Fibroblast of pulmonary artery (primary cell): ENCODE measurements at places on chromosomes 1 and 21.

- no peak for DNase-seq
These were observed 611.1 kb downstream of the AJAP1 start for GRCh38 chr1:5265438-5266075.

DNA sequence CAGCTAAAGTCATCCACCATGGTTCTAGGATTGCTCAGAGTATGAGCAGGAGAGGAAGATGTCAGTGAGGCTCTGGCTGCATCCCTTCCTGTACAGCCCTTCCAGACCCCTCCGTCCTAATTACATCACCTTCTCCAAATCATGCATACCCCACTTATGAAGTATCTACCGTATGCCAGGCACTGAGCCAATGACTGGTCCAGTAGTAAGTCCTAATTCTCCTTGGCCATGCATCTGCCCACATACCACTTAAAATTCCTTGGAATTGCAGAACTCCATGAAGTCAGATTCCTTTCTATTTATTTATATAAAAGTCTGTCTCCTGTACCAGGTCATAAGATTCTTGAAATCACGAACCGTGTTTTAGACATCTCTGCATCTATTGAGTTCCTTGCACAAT, 106.1 kb downstream of the SEC16B start:
- DNase-seq = peak; percentile 6

- DNase-seq = no peak
These were observed 12.4 kb downstream of the ADORA3 start for GRCh38 chr1:111491070-111491469.

GRCh38 chr1:91070298-91070697, 48.5 kb upstream of the ZNF644 start:
- DNase-seq = no peak

DNA sequence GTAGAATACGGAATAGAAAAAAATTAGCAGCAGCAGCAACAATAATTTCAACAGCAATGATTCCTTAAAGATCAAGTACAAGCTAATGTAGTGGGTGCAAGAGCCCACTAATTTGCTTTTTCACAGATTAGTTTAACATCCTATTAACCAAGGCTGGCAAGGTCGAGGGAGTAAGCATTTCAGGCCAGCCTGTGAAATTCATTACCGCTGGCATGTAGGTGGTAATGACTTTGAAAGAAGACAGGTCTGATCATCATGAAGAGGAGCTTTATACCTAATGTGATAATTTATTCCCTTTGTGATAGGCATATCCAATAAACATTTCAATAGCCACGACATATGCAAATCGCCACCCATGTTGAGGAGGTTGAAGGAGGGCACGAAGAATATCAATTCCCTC, 11.2 kb upstream of the PRDM15 start:
- DNase-seq = no peak

DNA sequence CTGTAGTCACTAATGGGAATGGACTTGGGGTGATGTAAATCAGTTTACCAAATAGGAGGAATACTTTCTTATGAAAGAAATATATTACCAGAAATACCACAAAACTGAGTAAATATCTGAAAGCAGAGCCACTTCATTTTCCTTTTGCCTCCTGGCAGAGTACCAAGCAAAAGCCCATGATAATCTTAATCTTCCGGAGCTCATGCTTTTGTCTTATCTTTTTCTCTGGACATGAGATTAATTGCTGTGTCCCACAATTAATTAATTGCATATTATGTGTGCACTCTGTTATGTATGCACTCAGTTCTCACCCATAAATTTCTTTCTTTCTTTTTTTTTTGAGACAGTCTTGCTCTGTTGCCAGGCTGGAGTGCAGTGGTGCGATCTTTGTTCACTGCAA, 94.1 kb upstream of the PDE4B start:
- no peak for DNase-seq

- DNase-seq = no peak
These were observed 4.3 kb downstream of the TP73 start for GRCh38 chr1:3656450-3657095.

DNA sequence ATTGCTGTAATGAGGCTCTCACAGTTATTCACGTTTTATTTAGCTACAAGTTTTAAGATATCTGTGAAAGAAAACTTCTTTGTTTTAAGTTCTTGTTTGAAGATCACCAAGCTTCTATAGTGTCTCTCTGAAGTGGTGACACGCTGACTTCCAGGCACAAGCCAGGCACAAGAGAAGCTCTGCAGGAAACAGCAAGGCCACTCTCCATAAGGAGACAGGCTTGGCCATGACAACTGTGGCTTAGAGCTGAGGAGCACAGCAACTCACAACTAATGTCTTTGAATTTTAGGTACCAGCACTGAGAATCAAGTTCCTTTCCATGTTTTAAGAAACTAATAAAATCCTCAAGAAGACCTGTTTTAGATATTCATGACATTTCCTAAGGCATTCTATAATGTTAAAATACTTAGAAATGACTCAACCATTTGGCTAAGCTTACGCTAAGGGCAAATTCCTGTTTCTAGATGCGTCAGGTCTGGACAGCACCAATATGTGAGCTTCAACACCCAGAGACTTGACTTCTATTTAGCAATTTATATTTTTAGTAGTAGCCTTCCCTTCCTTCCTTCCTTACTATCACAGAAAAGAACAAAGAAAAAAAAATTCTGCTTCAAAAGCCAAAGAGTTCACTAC, 40.2 kb downstream of the APP start:
- DNase-seq = peak; percentile 81

- DNase-seq = no peak
These were observed 47.6 kb upstream of the RGS1 start for GRCh38 chr1:192527950-192528349.
